ENCODE measurements at places on chromosomes 5 and 9.

DNA sequence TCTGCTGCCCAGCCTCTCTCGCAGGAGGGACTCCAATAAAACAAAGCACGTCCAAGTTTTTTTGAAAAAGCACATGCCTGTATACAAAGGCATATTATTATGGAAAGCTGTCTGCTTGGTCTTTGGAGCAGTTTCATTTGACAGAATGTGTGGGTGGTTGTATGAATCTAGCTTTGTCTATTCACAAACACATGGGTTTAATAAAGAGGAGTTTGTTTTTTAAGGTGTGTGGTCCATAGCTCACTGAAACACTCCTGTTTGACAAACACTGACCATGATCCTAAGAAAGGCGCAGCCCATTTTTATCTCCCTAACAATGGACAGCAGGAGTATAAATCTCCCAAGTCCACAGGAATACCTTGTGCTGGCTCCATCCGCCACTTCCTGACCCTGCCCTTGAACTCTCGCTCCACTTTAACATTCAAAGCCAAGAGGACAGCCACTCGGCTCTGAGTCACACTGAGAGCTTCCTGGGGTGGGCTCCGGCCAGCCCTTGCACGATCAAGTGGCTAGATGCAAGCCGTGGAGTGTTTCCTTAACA is 371.9 kb downstream of the EBF1 start:
- DNase-seq: no peak

DNA sequence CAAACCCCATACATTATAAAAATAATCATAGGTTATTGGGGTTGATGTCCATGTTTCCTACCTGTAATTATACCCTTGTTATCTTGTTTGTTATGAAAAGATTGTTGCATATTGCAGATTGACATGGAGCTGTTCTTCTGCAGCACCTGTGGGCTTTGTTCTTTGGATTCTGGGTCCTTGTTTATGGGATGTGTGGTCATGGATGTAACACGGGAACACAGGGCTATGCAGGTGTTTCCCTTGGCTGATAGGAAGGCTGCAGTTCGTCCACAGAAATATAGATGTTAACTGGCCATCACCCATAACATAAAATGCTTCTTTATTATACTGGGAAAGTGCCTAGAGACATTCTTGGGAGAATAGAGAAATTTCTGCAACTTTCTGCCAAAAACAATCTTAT is 77.9 kb downstream of the FBXL7 start:
- no peak for DNase-seq

DNA sequence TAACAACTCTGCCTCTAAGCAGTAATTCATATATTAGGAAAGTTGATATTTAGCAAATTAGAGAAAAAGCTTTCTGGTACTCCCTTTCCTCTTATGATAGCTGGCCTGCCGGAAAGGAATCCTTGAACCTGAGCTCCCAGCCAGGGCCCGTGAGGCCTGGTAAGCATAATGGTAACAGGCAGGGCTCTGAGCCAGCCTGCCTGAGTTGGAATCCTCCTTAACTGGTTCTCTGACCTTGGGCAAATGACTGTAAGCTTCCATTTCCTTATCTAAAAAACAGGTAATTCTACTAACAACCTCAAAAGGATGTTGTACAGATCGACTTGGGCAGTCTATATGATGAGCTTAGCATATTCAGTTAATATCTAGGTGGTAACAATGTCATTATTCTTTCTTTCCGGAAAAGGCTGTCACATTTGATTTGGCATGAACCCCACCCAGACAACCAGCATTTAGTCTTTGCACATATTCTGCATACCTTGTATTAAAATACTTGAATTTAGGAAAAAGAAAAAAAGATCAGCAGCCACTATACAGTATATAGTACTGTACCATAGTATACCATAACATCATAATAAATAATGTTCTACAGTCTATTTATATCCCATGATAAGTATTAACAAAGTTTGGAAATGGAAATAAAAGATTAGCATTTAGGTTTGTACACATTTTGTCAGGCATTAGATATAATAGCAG is 55.7 kb upstream of the MAP3K1 start:
- no peak for DNase-seq

- DNase-seq: no peak
Measured at GRCh38 chr9:2824564-2824963, 19.3 kb downstream of the PUM3 start.

GRCh38 chr5:62152394-62153087 is 153.5 kb upstream of the KIF2A start:
- no peak for DNase-seq

GRCh38 chr5:103208460-103208859 is 50.1 kb upstream of the MACIR start:
- no peak for DNase-seq

GRCh38 chr9:18208166-18209059 is 265.5 kb upstream of the ADAMTSL1 start:
- DNase-seq: no peak

DNA sequence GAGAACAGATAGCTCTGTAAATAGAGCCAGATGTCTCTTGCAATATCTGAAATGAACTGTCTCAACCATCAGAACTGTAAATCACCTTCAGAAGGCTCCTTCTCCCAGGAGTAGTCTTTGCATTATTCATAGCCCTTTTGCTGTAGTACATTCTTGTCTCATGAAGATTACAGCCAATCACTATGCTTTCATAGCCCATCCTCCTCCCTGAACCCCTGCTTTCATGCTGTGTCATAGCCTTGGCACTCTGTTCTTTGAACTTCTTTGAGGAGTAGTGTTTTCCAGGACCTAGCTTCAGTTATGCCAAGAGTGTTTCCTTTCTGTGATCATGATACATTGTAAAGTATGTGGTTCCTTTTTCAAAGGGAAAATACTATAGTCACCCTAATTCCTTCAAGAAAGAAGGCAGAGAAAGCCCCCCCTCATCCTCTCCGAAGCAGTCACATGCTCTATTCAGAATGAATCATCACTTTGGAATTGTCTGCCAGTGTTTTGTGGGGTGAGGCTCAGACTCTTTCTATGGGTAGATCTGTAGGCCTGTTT is 61.1 kb downstream of the GRIA1 start:
- DNase-seq: no peak

DNA sequence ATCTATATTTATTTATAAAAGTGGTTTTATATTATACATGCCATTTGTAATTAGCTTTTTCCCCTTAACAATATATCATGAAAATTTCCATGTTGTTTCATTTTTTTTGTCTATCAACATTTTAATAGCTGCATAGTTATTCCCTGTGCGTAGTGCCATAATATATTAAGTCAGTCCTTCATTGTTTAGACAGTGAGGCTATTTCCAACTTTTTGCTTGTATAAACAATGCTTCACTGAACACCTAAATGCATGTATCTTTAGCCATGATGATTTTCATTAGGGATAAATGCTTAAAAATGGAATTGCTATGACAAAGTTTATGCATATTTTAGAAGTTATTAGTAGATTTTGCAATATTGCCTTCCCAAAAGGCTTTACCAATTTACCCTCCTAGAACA is 80.7 kb upstream of the STC2 start:
- DNase-seq: no peak

- no peak for DNase-seq
Measured at GRCh38 chr5:12330993-12331588, 426.8 kb upstream of the CTNND2 start.

DNA sequence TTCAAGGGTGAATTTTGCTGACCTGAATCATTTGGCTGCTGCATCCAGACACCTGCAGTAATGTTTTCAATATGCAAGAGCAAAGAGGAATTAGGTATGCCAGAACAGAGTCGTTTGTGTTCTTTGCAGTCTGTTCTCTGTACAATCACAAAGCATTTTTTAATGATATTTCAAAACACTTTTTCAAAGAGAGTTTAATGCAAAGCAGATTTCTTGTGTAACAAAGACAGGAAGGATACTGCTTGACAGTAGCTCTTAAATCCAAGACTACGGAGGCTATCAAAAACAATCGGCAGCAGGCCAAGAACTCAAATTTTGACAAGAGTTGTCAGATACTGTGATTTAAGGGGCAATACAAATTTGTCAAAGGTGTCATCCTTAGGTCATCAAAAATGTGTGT is 341.9 kb downstream of the GADD45G start:
- DNase-seq: no peak

GRCh38 chr5:126613941-126614592 is 13.3 kb downstream of the PHAX start:
- DNase-seq: no peak

DNA sequence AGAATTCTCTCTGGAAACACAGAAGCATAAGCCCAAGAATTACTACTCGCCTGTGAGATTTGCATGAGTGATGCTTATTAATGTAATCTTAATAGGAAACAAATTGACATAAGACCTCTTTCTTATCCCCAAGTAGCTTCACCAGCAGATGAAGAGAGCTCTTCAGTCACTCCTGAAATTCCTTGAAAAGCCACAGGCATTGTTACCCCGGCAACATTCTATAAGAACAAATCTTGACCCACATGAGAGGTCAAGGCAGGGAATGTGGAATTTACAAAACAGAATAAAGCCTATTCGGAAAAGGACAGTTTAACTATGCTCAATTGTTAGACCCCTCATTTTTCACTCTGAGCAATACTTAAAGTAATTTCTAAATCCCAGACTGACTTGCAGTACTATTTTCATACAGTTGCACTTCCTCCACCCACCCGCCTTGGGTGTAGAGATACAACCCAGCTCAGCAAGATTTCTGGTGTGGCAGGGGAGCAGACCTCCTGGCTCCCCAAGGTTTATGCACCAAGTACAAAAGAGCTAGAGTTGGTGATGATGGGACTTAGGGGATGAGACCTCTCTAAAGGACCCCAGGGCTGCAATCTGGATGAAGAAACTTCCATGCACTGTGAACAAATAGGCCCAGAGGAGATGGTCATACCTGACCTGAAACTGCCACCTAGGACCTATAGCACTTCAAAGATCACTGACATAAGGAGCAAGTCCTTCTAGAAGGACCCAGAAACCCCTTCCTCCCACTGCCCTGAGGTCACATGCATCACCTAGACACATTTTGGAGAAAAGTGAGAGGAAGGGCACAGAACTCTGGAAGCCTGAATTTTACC is 242.1 kb downstream of the ZNF608 start:
- no peak for DNase-seq

GRCh38 chr9:4101667-4102066 is 198.2 kb downstream of the GLIS3 start:
- no peak for DNase-seq

Measured in CD4-positive, alpha-beta T cell treated with Interferon gamma for 1 hour (primary cell).